G401 (cell line): ENCODE measurements at places on chromosomes 16 and 17. TPM values are rescaled to one million over a fixed set of nuclear protein-coding genes. Genes with fewer than 3 reads are reported as not detected.

- no peak for DNase-seq
These were observed 31.5 kb upstream of the ASGR2 start for GRCh38 chr17:7146115-7146514.

GRCh38 chr16:57203451-57203850, 17.3 kb downstream of the RSPRY1 start:
- no peak for DNase-seq

DNA sequence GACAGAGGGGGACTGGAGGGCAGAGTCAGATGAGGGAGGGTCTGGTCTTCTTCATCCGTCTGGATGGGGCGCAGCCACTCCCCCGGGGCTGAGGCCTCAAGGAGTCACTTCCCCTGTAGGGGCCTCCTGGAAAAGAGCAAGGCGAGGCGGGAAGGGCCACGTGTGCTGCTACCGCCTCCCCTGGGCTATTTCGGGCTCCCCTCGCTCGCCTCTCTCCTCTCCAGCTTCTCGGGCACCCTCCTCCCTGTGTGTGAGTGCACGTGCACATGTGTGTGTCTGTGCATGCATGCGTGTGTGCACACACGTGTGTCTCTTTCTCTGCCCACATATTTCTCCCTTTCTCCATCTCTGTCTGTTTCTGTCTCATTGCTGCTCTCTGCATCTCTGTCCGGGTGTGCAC, 10.1 kb downstream of the GSG1L start:
- DNase-seq = no peak

DNA sequence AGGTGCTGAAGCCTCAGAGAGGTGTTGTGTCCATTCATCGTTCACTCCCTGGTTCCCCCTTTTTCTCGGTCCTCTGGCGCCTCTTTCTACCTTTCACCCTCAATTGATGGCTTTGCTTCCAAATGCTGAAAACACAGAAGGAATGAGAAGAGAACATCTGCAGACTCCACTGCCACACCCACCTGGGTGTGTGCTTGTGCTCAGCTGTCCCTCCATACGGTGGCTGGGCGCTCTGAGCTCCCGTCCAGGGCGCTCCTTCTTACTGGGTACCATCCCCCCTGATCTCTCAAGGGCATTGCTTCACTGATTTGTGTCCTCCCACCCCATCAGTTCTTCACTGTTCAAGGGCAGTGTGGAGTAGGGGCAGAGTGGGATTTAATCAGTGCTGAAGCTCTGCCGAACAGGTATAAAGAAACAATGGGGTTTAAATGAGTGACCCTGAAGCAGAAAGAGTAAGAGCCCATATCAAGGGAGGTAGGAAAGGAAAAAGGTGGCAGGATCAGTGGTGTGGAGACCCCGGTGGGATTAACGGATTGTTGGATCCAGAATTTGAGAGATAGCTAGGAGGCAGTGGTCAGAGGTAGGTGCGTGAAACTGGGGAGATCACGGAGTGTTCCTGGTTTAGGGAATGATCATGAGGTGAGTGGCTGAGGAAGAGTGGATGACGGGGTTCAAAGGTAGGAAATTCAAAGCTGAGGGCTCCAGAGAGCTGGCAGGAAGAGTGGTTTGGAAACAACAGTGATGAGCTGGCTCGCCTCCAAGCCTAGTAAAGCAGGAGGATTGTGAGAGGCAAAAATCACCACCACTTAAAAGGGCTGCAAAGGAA, 40.8 kb downstream of the MRTFB start:
- peak; percentile 80 for DNase-seq

GRCh38 chr17:45150911-45151809, 2.9 kb downstream of the HEXIM1 start:
- DNase-seq = peak; percentile 57

- peak; percentile 34 for DNase-seq
These were observed 1.2 kb downstream of the SIAH1 start for GRCh38 chr16:48383877-48384519.

DNA sequence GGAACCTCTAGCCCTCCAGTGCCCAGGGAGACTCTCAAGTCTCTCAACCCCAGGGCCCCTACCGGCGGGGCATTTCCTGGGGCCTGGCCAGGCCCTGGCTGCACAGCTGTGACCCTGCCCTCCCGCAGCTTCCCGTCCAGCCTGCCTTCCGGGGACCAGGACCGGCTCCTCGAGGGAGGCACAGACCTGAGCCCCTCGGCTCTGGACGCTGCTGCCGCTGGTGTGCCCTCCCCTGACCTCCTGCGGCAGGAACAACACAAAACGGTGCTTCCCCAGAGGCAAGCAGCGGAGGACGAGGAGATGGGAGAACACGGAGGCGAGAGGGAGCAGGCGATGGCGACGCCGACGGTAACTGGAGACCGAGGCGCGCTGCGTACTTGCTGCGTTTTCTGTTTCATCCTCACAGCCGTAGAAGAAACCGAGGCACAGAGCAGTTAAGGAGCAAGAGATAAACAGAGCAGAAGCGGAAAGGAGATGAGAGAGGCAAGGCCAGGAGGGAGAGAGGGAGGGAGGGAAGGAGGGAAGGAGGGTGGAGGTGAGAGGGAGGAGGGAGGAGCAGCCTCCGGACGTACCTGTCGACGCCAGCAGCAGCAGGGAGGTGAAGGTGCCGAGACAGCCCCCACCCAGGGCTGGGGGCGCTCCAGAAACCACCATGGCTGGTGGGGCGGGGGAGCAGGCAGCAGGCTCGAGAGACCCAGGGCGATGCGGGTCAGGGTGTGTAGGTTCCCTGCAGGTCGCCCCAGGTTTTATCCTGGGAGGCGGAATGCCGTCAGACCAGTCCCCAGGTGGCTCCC, at the start of gene PRSS22:
Gene PRSS22, minus strand, starts transcription at position 720 of the 794 bp plus-strand sequence. Its CDS starts 66 bp downstream, at position 654.
- no peak for DNase-seq

Gene CHRNE
- not detected in 2 replicates for total RNA-seq

DNA sequence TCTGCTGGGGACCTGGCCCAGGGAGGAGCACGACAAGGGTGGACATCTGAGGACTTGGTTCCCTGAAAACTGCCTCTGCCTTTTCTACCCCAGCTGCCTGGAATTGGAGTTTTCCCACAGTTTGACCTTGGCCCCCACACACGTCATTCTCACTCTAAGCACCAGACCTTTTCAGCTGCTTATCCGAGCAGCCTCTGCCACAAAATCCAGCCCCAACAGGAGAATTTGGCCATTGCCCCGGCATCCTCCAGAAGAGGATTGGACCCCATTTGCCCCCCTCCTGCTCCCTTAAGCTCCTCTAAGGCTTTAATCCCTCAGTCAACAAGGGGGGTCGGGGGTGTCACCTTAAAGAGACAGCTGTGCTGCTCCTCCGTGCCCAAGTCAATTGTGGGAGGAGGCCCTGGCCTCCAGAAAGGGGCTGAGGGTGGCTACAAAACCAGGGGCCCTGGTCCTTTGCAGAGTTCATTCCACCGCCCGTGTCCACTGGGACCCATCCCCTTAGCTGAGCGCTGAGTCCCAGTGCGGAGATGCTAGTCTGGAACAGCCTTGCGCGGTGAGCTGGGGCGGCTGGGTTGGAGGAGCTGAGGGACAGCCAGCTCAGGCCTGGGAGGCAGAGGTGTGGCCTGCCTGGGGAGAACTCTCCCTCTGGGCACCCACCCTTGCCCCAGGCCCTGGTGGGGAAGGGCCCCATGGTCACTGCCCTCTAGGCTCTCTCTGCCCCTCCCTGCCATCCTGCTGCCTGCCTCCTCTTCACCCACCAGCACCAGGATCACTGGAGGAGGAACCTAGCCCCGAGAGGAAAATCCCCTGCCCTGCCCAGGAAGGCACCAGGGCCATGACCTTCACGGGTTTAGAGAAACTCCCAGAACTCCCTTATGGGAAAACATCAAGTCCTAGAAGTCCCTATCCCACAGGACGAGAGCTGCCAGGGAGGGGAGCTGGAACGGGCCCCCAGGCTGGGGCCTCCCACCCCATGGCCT, 18.8 kb downstream of the TTYH2 start:
- no peak for DNase-seq

GRCh38 chr16:65845466-65846209, 520.9 kb upstream of the CDH5 start:
- no peak for DNase-seq

DNA sequence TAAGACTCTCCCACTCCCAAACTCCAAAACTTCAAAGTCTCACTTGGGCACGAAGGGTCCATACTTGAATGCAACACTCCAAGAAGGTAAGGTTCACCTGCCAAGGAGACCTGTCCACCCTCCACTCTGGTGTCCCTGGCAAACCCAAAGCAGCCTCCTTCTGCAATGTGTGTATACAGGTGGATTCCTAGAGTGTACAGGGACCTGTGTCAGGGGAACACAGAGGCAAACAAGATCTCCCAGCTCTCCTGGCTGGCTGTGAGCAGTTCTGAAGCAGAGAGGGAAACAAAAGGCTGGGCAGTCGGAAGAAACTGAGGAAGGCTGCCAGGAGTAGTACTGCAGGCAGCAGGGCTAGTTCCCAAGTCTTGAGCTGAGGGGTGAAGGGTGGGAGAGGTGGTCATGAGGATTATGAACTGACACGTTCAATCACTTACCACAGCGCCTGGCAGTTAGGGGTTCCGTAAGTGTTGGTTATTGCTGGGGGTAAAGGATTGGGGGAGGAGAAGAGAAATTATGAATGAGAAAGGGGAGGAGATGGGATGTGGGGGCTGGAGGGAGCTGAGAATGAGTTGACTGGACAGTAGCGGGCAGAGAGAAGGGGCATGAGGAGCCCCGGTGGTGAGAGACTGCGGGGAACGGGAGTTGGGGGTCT, 795 bp downstream of the KCTD13 start:
- DNase-seq = no peak

Gene MT4
- not detected in 2 replicates for total RNA-seq

GRCh38 chr17:70454377-70454776, 285.0 kb downstream of the KCNJ2 start:
- no peak for DNase-seq

DNA sequence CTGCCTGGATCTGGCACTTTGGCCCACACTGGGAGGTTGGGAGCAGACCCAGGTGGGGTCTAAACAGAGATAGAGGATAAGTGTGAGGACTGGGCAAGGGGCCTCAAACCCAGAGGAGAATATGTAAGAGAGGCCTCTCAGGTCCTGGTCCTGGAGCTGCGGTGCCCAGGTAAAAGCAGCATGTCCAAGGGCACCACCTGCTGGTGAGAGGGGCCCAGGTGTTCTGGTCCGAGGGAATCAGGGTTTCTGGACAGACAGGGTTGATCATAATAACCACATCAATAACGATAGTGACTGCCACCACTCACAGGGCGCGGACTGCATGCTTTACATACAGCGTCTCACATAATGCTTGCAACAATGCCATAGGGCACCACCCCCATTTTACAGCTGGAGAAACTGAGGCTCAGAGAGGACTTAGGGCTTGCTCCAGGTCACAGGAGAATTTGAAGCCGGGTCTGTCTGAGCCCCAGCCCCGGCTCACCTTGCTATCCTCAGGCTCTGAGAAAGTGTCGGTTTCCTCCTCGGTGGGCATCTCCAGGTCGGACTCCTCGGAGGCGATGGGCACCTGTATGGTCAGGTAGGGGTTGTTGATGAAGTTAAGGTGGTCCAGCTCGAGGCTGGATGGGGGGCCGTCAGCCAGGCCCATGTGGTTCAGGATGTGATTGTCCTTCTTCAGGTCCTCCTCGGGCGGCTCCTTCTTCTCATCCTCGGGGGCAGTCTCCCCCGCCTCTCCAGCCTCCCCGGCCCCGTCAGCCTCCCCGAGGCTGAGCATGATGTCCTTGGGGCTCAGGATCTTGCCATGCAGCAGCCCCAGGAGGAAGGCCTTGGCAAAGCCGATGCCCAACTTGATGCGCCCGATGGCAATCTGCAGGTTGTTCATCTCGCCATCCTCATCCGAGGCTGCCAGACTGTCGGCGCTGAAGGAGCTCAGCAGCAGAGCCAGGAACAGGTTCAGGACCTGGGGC, 19.1 kb upstream of the CD79B start:
- peak; percentile 1 for DNase-seq

Gene MVD
- total RNA-seq = 48.9 and 63.5 TPM in 2 replicates

Gene HP
- not detected in 2 replicates for total RNA-seq

DNA sequence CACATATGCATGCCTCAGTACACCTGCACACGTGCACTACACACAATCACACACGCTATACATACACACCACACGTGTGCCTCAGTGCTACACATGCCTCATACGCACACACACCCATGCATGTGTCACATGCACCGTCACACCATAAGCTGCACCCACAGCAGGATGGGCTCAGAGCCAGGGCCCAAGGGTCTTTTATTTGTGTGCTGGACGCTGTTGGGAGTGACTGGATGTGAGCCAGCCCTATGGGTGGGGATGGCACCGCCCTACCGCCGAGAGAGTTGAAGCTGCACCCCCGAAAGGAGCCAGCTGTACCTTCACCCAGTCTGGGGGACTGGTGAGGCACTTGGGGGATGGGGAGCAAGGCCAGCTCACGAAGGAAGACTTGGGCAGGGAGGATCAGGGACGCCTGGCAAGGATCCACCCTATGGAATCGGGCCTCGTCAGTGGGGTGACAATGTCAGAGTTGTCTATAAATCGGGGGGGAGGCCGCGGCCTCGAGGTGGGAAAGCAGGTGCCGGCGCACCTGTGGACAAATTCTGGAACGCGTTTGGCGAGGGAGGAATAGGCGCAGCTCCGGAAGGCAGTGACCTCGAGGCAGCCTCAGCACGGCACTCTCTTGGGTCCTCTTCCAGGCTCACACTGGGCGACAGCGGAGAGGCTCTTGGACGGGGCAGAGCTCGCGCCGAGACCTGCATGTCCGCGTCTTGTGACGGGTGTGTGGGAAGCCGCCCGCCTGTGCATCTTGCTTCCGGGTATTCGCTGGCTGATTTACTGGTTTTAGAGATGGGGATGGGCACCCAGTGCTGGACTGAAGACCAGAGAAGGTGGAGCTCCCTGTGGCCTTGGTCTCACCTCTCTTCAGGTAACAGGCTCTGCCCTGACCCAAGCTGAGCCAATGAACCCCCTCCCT, 7.3 kb downstream of the RGS11 start:
- peak; percentile 38 for DNase-seq

- DNase-seq = no peak
These were observed 11.4 kb downstream of the HLF start for GRCh38 chr17:55275894-55276804.

Gene GPR179
- not detected in 2 replicates for total RNA-seq

GRCh38 chr16:69924041-69924775, 26.9 kb upstream of the CLEC18A start:
- no peak for DNase-seq

GRCh38 chr17:21275047-21275578, 9.4 kb upstream of the MAP2K3 start:
- DNase-seq = peak; percentile 53

Gene CPNE7
- 5.1 and 17.0 TPM in 2 replicates for total RNA-seq

Gene TMC7
- total RNA-seq = 1.2 and 2.4 TPM in 2 replicates

Gene GAN
- 4.7 and 5.1 TPM in 2 replicates for total RNA-seq

Gene CDK3
- total RNA-seq = 0.68 and 2.5 TPM in 2 replicates

GRCh38 chr16:48165961-48166578, 10.3 kb upstream of the ABCC12 start:
- no peak for DNase-seq

Gene BLMH
- total RNA-seq = 47.0 TPM in 2 replicates

Gene SLC2A4
- 2.3 and 2.7 TPM in 2 replicates for total RNA-seq

Gene CLEC18A
- total RNA-seq = 0.10 and 1.7 TPM in 2 replicates
